Muscle of leg (tissue), 16 donors: ENCODE measurements at places on chromosomes 7 and 10. TPM values are rescaled to one million over a fixed set of nuclear protein-coding genes. Genes with fewer than 3 reads are reported as not detected.

ZDHHC6 gene
- 29.3 TPM for polyA plus RNA-seq

GRCh38 chr10:91622601-91623000, 10.3 kb downstream of the PPP1R3C start:
- DNase-seq: no peak
- peaks cover 3% of the 10 kb centered on the region for H3K4me1 ChIP-seq
- H3K27ac ChIP-seq: no peak overlapping the region
- H3K36me3 ChIP-seq: peaks cover 10% of the 10 kb centered on the region

DNA sequence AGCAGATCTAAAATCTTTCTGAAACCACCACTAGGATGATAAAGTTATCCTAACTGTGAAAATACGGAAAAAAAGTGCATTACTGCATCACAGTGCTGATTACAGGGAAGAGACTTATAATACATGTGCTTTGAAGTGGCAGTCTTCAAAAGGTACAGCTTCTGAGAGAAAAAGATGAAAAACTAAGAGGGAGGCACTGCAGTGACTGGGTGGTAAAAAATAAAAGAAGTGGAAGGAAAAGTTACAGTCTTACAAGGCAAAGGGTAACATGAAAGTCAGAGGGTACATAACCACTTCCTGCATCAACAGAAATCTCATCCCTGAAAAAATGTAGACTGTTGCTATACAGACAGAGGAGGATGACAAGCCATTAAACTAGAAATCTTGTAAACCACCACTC, 465.3 kb downstream of the ACTR3B start:
- no peak for DNase-seq
- H3K36me3 ChIP-seq: no peaks in the 10 kb centered on the region
- H3K4me1 ChIP-seq: no peaks in the 10 kb centered on the region
- no peak overlapping the region for H3K27ac ChIP-seq

DNA sequence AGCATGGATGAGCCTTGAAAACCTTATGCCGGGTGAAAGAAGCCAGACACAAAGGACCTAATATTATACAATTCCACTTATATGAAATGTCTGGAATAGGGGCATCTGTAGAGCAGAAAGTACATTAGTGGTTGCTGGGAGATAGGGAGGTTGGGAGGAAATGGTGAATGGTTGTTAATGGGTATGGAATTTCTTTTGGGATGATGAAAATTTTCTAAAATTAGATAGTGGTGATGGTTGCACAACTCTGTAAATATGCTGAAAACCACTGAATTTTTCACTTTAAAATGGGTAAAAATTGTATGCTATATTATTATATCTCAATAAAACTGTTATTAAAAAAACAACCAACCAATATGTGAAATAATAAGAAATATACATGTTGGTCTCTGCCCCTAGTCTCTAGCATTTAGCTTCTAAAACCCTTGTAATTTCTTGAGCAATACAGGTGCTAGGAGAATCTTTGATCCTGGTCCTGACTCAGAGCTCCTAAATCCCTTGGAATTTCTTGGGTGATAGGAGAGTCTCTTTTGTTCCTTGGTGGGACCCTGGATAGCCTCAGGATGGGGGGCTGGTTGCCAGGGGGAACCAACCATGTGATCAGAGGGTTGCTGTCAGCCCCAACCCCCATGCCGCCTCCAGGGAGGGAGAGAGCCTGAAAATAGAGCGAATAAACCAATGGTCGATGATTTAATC, 64.0 kb downstream of the TACR2 start:
- no peaks in the 10 kb centered on the region for H3K27me3 ChIP-seq
- no peak overlapping the region for H3K27ac ChIP-seq
- H3K4me1 ChIP-seq: peaks cover 2% of the 10 kb centered on the region
- no peak overlapping the region for H3K4me3 ChIP-seq
- DNase-seq: no peak
- peaks cover 6% of the 10 kb centered on the region for H3K36me3 ChIP-seq

DNA sequence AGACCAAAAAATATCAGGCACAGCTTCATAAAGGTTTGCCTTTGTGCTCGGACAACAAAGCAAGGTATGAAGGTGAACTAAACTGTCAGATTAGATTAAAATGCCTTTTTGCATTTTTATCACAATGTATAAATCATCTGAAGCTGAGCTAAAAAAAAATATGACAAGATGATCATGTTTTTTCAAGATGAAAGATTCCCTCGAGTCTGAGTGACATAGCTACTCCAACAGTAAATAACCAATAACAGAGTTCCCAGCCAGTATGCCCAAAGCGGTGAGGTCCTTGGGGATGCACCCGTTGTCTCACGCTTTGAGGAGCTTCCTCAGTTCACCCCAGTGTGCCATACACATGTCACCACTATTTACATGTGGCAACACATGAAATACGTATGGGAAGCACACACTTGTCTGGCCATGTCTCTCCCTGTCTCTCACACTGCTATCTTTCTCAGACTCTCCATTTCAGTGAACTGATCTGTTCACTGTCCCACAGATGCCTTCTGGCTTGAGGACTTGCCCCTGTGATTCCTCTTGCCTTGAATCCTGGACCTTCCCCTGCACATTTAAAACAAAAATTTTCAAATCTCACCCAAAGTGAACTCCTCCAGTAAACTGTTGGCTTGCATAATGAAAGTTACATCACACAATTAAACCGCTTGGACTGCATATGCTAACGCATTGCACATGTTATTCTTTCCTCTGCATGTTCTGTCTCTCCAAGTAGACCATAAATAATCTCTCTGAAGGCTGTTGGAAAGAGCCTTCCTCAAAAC, 2.6 kb upstream of the PIK3CG start:
- DNase-seq: peak; percentile 72
- no peaks in the 10 kb centered on the region for H3K36me3 ChIP-seq
- H3K27me3 ChIP-seq: no peaks in the 10 kb centered on the region
- peaks cover 8% of the 10 kb centered on the region for H3K4me1 ChIP-seq

DNA sequence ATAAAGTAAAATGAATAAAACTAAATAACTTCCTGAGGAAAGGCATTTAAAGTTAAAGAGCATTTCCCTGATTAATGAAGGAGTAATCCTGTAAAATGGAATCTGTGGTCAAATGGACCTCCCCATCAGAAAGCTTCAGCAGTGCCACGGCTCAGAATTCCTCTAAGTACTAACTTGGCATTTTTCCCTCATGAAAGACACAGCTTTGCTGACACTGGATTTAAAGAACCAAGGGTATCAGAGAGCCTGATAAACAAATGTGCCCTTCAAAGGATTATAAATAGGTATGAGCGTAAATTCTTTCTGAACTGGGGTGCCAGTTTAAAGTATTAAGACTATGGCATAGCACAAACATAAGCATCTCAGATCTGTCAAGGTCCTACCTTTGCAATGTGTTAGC, 24.2 kb upstream of the RNF148 start:
- no peaks in the 10 kb centered on the region for H3K36me3 ChIP-seq
- DNase-seq: no peak
- H3K27ac ChIP-seq: no peak overlapping the region

PLXNA4 gene
- polyA plus RNA-seq: 2.1 TPM

DNA sequence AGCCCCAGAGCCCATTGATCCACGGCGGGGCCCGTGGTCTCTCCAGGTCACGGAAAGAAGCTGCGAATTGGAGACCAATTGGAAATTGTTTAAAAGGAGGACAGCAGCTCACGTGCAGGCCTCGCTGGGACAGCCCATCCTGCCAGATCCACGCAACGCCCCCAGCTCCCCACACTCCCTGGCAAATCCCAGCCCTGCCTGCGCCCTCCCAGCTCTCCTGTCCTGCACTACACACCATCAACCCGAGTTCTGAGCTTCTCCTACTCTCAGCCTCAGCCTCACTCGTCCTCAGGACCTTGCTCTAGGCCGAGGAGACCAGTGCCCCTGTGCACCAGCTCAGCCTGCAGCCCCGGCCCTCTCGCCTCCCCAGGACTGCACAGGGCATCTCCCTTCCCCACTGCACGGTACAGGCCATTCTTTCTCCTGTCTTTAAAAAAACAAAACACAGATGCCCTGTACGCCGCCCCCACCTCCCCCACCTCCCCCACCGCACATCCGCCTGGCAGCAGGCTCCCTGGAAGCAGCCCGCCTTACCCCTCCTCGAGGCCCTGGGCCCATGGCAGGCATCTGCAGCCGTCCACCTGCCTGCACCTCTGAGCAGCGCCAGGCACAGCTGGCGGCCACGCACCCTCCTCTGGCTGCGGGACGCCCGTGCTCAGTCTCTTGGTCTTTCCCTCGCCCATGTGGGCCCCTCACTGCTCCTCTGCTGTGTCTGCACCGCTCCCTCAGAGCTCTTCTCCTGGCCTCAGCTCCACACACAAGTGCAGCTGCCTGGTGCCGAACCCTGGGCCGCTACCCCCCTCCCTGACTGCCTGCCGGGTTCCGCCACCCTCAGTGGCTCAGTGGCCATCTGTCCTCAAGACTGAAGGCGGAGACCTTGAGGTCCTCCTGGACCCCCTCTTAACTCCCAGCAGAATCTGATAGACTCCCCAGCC, 48.5 kb upstream of the SUN1 start:
- no peaks in the 10 kb centered on the region for H3K27me3 ChIP-seq
- peaks cover 59% of the 10 kb centered on the region for H3K36me3 ChIP-seq
- H3K27ac ChIP-seq: no peak overlapping the region
- H3K4me3 ChIP-seq: no peak overlapping the region

- H3K27me3 ChIP-seq: peaks cover 46% of the 10 kb centered on the region
- no peak overlapping the region for H3K4me3 ChIP-seq
- DNase-seq: no peak
- no peaks in the 10 kb centered on the region for H3K36me3 ChIP-seq
- H3K27ac ChIP-seq: no peak overlapping the region
- H3K4me1 ChIP-seq: no peaks in the 10 kb centered on the region
These were observed 20.4 kb downstream of the PTPRN2 start for GRCh38 chr7:158567153-158567603.

SAP25 gene
- 2.6 TPM for polyA plus RNA-seq

DNA sequence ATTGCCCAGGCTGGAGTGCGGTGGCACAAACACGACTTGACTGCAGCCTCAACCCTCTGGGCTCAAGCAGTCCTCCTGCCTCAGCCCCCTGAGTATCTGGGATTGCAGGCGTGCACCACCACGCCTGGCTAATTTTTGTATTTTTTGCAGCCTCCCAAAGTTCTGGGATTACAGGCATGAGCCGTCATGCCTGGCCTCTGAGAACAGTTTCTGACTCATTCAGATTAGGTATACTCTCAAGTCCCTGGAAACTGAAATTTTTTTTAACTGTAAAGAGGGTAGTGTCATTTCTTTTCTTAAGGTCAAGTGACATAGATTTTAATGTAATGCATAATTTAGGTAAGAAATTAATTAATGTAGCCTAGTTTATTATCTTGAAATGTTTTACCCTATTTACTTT, 104.7 kb downstream of the SEPTIN7 start:
- peaks cover 8% of the 10 kb centered on the region for H3K4me1 ChIP-seq
- no peak overlapping the region for H3K27ac ChIP-seq
- no peaks in the 10 kb centered on the region for H3K27me3 ChIP-seq
- H3K36me3 ChIP-seq: peaks cover 9% of the 10 kb centered on the region
- DNase-seq: no peak

LDB1 gene
- 82.3 TPM for polyA plus RNA-seq

DNA sequence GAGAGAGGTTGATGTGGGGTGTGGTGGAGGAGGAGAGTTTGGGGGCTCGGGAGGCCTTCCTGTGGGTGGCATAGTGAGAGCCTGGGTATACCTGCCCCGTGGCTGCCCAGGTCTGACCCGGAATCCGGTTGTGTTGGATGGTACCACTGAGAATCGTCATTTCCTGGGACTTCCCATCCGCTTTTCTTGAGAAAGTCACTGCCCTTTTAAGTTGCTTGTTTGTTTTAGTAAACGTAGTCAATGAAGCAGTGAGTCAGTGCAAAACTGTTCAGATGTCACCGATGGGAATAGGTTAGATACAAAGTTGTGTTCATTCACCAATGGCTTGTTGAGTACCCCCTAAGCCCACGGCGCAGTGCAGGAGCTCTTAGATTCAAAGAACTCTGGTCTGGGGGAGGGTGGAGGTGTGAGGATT, 285.8 kb downstream of the CAMK1D start:
- no peak overlapping the region for H3K27ac ChIP-seq
- no peaks in the 10 kb centered on the region for H3K36me3 ChIP-seq
- H3K27me3 ChIP-seq: no peaks in the 10 kb centered on the region
- H3K4me3 ChIP-seq: no peak overlapping the region

DNA sequence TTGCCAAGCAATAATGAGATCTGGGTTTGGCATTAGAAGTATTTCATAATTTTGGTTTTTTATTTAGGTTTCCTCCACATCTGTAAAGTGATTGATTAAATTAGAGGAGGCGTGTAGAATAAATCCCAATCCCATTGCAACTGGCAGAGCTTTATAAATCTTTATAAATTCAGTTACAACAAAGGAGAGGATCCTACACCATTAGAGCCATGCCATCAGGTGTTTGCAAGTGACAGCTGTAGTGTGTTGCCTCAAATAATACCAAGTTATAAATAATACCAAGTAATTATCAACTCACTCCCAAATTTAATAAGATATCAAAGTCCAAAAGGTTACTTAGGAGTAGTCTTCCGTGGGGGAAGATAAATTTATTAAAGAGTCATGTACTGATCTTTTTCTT, 62.2 kb downstream of the PODXL start:
- peaks cover 14% of the 10 kb centered on the region for H3K36me3 ChIP-seq
- DNase-seq: no peak
- no peak overlapping the region for H3K4me3 ChIP-seq
- H3K4me1 ChIP-seq: no peaks in the 10 kb centered on the region
- no peak overlapping the region for H3K27ac ChIP-seq

HKDC1 gene
- polyA plus RNA-seq: 1.2 TPM

DNA sequence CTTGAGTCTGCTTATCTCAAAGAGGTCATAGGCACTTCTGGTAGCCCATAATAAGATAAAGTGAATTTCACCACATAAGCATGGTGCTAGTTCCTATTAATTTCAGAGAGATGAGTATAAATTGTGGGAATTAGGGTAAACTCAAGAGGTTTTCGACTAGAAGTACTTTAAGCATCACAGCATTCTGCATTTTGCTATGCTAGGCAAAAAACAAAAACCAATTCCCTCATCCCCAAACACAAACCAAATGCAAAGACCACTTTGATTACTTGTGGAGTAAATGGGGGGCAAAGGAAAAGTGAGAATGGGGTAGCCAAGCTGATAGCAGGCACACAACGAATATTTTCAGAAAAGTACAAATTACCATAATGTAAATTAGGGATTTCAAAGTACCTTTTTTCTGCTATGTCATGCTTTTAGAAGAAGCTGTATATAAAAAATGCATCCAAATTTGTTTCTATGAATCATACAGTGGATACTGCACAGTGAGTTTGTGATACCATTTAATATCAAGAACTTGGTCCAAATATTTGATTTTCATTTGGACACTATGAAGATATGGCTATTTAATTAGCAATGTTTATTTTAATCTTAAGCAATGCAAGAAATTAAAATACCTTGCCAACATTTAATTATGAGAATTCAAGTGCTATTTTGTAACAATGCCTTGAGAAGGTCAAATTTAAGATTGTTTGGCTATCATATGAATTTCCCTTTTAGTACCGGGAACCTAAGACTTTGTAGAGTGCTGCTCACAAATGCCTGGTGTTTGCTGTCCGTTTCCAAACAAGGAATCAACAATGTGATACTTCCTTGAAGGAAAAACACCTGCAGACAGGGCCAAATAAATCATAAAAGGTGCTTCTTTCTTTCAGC, 455.5 kb downstream of the PHTF2 start:
- no peaks in the 10 kb centered on the region for H3K36me3 ChIP-seq
- no peaks in the 10 kb centered on the region for H3K4me1 ChIP-seq
- DNase-seq: no peak
- no peak overlapping the region for H3K4me3 ChIP-seq
- H3K27me3 ChIP-seq: no peaks in the 10 kb centered on the region

DPYSL4 gene
- 6.2 TPM for polyA plus RNA-seq

- H3K4me3 ChIP-seq: no peak overlapping the region
- no peaks in the 10 kb centered on the region for H3K4me1 ChIP-seq
- DNase-seq: no peak
- no peaks in the 10 kb centered on the region for H3K36me3 ChIP-seq
- H3K27ac ChIP-seq: no peak overlapping the region
These were observed 116.2 kb upstream of the GPR22 start for GRCh38 chr7:107353701-107354100.
